KG1 (cell line): ENCODE measurements at places on chromosomes 7 and 10.

GRCh38 chr7:34307540-34307939 lies 350.5 kb upstream of the NPSR1 start:
- no peak for DNase-seq

- no peak for DNase-seq
Measured at GRCh38 chr10:76695069-76695468, 942.5 kb downstream of the KCNMA1 start.

GRCh38 chr10:102068216-102068615 lies 3.1 kb downstream of the HPS6 start:
- DNase-seq: no peak

GRCh38 chr10:43294892-43295291 lies 28.0 kb upstream of the RASGEF1A start:
- no peak for DNase-seq

DNA sequence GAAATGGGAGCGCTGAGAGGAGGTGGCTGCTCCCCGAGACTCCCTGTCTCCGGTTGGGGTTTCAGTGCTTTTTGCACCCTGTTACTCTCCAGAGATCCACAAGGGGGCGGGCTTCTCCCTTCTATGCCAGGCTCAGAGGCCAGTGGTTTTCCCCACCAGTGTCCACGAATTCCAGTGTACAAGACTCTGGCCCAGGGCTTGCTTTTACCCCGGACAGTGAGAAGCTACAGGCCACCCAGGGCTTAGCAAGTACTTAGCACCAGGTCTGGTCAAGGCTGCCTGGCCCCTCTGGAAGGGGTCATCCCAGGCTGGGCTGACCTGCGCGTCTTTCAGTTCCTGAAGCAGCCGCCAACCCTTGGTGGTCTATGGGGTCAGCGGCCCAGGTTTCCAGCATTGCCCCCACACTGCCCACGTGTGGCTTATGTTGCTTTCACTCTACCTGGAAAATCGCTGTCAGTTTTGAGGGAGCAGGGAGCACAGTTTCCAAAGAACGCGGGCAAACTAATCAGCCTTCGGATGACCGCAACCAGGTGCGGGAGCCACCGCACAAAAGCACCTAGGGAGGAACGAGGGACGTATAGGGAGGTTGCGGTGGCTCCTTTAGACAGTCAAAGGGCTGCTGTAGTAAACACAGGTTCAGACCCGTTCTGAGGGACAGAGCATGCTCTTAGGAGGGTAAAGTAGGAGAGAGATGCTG lies 6.8 kb downstream of the CYP26A1 start:
- DNase-seq: peak; percentile 21

DNA sequence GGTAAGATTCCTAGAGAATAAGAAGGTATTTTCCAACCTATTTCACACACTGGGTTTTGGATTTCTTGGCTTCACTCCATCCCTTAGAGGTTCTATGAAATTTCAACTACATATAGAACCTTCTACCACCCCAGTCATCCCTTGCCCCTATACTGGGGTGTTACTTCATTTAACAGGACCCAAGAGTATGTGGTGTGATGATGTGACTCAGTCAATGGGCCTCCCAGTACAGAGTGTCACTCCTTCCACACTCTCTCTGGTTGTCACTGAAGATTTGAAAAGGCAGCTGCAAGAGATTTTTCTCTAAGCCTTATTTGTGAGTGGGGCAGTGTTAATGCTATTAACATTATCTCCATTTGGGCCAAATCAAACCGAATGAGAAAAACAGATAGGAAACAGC lies 33.5 kb downstream of the FGFBP3 start:
- DNase-seq: no peak

GRCh38 chr7:101629171-101629570 lies at the start of gene MYL10:
MYL10 (minus strand) TSS chr7:101629296; CDS start chr7:101629118, 178 bp downstream.
- no peak for DNase-seq

DNA sequence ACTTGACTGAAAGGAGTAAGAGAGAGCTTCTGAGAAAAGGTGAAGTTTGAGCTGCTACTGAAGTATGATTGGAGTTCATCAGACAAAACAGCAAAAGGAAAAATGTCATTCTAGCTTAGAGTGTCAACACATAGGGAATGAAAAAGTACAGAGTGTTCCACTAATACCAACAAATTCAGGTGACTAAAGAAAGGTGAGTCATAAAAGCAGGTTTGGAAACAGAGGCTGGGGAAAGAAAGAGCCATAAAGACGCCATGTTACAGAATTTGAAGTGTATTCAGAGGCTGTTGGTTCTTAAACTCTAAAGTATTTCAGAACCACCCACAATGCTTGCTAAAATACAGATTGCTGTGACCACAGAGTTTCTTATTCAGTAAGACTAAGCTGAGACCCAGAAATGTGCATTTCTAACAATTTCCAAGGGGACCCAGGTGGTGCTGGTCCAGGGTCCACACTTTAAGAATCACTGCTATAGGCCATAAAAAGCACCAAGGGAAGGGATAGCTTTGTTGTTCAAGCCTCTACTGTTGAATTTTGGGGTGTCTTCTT lies 143.1 kb downstream of the ELAPOR2 start:
- DNase-seq: no peak

GRCh38 chr10:71697938-71698709 lies 21.5 kb downstream of the C10orf105 start:
- no peak for DNase-seq

DNA sequence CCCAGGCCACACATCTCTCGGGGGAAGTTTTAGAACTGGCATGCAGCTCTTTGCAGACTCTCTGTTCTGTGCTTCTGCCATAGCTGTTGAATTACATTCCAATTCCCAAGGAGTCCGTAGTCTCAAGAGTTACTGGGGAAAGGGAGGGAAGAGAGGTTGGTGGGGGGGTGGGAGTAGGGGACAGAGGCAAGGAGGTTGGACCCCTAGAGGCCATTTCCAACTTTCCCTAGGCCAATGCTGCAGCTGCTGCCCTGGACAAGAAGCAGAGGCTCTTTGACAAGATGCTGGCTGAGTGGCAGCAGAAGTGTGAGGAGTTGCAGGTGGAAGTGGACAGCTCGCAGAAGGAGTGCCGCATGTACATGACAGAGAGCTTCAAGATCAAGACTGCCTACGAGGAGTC lies 23.8 kb downstream of the MYH16 start:
- DNase-seq: no peak

GRCh38 chr10:99534939-99535763 lies 2.4 kb downstream of the NKX2-3 start:
- no peak for DNase-seq

- no peak for DNase-seq
Measured at GRCh38 chr7:3673524-3673923, 372.5 kb downstream of the SDK1 start.

- DNase-seq: no peak
Measured at GRCh38 chr7:29337546-29338116, 143.1 kb downstream of the CHN2 start.

DNA sequence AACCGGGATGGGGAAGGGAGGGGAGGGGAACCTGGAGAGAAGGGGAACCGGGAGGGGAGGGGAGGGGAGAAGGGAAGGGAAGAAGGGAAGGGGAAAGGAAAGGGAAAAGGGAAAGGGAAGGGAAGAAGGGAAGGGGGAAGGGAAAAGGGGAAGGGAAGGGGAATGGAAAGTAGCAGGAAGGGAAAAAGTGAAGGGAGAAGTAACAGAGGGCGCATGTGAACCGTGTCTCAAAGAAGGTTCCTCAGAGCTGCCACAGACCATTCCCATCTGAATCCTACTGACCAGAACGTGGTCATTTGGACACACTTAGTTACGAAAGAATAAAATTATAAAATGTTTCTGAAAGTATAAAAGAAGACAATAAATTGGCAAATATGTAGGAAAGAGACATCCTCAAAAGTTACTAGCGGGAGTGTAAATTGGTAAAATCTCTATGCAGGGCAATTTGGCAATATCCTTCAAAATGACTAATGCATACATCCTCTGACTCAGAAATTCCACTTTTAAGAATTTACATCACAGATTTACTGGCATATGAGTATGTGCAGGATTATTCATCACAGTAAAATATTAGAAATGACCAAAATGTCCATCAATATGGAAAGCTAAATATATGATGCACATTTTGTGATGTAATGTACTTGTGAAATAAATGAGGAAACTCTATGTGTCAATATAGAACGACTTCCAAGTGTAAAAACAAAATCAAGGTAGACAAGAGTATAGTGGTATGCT lies 12.9 kb downstream of the C10orf67 start:
- DNase-seq: no peak

- DNase-seq: no peak
Measured at GRCh38 chr10:84172467-84173356, 889 bp upstream of the GPR15LG start.

GRCh38 chr7:95209276-95209675 lies 115.1 kb downstream of the PON1 start:
- DNase-seq: no peak

DNA sequence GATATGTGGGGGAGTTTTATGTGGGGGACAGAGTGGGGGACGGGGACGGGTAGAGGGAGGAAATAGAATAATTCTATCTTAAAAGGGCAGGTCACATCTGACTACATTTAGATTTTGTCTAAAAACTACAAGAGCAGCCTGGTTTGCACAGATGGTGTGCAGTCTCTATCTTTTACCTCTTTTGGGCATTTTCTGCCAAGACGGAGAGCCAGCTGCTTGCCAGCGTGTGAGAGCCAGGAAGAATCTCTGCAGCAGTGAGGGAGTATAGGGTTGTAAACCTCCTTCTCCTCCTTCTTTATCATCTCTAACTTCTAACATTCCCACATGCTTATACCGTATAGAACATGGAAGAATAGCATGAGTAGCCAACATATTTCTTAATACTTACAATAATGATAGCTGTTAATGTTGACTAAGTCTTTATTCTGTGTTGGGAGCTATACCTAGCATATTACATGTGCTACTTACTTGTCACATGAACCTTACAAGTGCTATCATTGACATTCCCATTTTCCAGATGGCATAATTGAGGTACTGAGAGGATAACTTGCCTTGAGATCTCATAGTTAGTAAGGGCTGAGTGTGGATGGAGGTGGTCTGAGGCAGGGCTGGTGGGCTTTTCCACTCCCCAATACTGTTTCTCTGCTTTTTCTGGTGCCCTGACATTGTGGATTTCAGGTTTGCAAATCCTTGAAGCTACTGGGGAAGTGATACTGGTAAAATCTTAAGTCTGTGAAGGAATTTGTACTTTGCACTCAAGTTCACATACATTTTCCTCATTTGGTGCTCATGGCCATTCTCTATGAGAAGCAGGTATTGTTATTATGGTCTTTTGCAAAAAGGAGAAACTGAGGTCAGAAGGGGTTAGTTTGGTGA lies 1.1 kb downstream of the ENTPD1 start:
- DNase-seq: no peak

GRCh38 chr10:102537367-102537766 lies 33.6 kb downstream of the SUFU start:
- DNase-seq: no peak

GRCh38 chr7:47474937-47475879 lies 106.7 kb downstream of the TNS3 start:
- peak; percentile 29 for DNase-seq

- no peak for DNase-seq
Measured at GRCh38 chr7:94813917-94814316, 93.5 kb upstream of the PPP1R9A start.

GRCh38 chr7:4325732-4326131 lies 356.4 kb upstream of the FOXK1 start:
- no peak for DNase-seq

DNA sequence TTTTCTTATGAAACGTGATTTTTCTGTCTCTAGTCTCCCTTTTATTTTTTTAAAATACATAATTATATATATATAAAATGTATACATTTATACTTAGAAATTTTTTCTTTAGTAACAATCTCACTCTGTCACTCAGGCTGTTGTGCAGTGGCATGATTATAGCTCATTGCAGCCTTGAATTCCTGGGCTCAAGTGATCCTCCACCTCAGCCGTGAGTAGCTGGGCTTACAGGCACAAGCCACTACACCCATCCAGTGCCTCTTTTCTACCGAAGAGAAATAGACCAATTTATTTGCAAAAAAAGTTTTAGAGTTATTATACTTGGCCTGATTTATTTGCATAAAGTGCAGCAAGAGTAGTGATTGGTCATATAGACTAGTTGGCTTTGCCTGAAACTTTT lies 72.2 kb downstream of the MAPK8 start:
- DNase-seq: no peak

GRCh38 chr7:93029056-93029455 lies 88.7 kb downstream of the SAMD9 start:
- DNase-seq: no peak
